Activated CD8-positive, alpha-beta memory T cell treated with anti-CD3 and anti-CD28 coated beads for 1 hour (primary cell): ENCODE measurements at places on chromosomes 2 and 18.

GRCh38 chr2:46954951-46955571 is 39.5 kb upstream of the MCFD2 start:
- DNase-seq = no peak

GRCh38 chr2:213284105-213285090 is at the start of gene SPAG16:
TSS of gene SPAG16 (plus strand) at chr2:213284464.
- DNase-seq = peak; percentile 92

DNA sequence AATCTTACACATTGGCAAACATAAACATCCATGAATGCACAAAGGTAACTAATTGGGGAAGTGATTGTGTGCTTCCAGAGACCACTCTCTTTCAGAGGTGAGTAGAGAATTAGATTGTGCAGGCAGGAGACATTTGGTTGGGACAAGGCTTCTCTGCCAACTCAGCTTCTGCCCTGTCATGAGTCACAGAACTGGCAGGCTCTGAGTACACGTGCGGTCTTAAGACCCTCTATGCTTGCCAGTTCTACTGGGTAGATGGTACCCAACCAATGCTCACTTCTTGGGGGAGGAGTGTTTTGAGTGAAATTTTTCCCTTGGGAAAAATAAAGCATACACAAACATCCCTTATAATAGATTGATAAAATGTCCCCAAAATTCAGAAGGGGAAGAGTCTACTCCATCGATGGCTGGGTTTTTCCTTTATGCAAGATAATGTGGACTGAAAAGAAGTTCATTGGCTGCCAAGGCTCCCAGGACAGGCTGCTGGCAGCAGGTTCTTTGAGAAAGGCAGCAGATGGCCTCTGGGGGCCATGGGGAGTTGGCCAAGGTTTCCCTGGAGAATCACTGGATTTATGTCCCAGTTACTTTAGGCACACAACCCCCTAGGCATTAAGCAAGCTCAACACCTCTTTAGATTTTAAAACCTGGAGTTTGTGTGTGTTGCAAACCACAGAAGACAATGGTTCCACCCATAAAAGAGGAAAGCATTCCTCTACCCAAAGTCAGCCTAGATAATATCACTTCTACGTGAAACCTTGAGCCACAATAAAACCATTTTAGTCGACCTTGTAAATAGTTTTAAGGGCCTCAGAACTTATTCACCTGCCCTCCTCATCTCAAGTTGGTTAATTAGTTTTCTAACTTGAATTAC is 417.0 kb downstream of the TXNL1 start:
- DNase-seq = no peak

DNA sequence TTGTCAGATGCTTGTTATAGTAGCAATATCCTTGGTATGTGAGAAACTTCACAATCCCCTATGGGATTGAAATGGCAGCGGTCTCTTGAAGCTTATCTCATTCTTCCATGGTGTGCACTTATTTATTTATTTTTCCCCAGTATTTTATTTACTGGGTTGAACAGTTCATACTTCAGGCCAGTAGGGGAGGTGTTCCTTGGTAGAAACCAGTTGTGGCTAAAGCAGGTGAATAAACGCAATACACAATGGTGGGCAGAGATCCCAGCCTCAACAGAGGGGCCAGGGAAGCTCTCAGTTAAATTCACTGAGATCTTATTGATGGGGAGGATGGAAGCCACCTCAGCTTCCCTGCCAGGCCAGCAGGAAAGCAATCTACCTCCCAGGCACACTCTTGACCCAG is 93.7 kb upstream of the SRD5A2 start:
- DNase-seq = no peak

- no peak for DNase-seq
Observed at GRCh38 chr2:8729939-8730338, 48.1 kb downstream of the ID2 start.

- DNase-seq = no peak
Observed at GRCh38 chr18:12121175-12122042, 27.8 kb downstream of the ANKRD62 start.

DNA sequence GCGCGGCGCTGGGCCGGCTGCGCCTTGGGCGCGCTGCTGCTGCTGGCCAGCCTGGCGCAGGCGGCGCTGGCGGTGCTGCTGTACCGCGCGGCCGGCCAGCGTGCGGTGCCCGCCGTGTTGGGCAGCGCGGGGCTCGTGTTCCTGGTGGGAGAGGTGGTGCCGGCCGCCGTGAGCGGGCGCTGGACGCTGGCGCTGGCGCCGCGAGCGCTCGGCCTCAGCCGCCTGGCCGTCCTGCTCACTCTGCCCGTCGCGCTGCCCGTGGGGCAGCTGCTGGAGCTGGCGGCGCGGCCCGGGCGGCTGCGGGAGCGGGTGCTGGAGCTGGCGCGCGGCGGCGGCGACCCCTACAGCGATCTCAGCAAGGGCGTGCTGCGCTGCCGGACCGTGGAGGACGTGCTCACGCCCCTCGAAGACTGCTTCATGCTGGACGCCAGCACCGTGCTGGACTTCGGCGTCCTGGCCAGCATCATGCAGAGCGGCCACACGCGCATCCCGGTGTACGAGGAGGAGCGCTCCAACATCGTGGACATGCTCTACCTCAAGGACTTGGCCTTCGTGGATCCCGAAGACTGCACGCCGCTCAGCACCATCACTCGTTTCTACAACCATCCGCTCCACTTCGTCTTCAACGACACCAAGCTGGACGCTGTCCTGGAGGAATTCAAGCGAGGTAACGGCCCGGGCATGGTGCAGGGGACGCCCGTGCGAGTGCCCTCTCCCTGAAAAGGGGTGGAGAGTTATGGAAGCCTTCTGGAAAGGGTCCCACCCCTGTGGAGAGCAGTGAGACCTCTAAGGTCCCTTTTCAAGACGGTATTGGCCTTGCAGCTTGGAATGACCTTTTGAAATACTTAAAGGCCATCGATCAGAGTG is 1.0 kb downstream of the CNNM3 start:
- no peak for DNase-seq

DNA sequence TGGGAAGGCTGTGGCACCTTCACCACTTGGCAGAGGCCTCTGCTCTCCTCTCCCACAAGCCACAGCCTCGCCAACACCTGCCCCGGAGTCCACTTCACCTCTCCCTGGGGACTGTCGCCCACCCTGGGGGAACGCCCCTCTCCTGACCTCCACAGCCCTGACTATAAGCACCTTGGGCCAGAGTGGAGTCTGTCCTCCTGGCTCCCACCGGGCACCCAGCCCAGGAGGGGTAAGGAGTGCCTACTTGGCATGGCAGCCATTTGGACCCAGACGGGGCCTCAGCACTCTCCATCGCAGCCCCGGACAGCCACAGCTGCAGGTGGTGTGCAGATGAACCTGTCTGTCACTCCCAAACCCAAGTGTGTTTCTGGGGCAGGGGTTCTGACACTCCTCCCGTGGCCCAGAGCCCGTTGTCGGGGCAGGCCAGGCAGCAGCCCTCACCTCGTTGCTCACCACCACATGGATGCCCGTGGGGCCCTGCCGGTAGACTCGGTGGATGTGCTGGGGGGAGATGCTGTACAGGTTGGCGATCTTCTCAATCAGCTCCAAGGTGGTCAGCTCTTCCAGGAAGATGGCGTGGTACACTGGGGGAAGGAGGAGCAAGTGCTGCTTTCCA is 53.5 kb downstream of the TFCP2L1 start:
- no peak for DNase-seq

DNA sequence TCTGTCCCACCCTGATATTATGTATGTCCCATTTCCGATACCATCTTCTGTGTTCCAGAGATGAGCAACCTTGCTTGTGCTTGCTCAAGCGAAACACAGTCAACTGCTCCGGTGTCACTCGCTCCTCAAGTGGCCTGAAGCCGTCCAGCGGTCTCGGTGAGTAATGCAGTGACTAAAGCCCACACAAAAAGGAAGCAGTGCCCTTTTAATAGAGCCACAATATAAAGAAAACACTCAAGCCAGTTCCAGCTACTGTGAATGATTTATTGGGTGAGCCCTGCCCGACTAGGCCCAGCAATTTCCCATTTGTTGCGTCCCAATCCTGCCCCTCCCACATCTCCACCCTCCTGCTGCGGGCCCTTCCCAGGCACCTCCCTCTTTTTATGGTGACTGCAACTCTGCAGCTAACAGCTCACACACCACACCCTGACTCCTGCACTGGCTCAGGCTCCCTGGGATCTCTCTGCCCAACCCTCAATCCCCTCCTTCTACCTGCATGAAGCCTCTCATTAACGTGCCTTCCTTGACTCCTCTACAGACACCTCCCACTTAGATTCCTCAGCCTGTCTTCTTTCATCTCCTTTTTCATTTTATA is 44.2 kb upstream of the DSC1 start:
- no peak for DNase-seq

DNA sequence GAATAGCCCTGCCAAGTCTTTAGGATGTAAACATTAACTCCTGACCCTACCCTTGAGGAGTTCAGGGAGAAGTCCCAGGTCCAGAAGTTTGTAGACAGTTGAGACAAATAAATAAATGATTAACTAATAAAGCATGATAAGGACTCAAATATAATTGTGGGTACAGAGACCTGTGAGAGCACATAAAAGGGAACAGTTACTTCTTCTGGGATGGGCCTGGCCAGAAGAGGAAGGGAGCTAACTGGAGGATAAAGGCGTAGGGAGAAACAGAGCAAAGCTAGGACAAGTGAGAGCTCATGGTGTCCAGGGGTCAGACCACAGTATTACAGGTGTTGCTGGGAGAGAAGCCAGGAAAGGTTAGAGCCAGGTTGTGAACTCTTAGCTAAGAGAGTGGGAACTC is 3.0 kb downstream of the LCLAT1 start:
- no peak for DNase-seq

DNA sequence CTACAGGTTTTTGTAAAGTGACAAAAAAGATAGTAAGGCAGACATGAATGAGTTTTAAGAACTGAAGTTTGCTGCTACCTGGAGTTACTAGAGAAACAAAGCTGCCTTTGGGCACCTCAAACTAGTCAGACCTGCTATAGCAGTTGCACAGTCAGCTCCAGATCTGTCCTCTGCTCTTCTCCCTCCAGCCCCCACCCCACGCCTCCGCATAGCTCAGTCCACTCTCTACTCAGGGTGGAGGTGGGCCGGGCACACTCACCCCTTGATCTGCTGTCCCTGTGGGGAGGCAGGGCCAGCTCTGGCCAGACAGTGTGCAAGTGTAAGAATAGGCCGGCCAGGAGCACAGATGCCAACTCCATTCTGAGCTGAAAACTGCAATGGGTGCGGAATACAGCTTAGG is 4.1 kb downstream of the SERTAD2 start:
- no peak for DNase-seq
